Activated naive CD8-positive, alpha-beta T cell treated with anti-CD3 and anti-CD28 coated beads, Interleukin-2, amount 50 U/mL, for 16 hours (primary cell): ENCODE measurements at places on chromosomes 4 and X.

DNA sequence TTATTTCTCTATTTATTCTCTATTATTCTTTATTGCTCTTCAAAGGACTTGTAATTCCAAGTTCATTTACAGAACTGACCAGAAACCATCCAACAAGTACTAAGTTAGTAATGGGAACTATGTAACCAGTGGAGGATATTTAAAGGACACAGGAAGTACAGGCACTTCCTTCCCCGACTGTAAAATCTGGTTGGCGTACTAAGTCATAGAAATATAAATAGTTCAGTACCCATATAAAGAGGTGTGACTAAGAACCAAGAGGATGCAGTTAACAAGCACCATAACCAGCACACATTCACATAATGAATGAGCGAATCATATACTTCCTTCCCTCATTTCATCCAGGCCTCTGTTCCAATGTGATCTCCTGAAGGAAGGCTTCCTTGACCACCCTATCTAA, 3.6 kb upstream of the EIF4E start:
- no peak for DNase-seq

GRCh38 chrX:25296850-25297249, 281.1 kb upstream of the ARX start:
- DNase-seq = no peak

- DNase-seq = no peak
Observed at GRCh38 chr4:185809121-185809520, 2.9 kb downstream of the SORBS2 start.

- DNase-seq = no peak
Observed at GRCh38 chr4:112170451-112170993, 25.3 kb downstream of the FAM241A start.

DNA sequence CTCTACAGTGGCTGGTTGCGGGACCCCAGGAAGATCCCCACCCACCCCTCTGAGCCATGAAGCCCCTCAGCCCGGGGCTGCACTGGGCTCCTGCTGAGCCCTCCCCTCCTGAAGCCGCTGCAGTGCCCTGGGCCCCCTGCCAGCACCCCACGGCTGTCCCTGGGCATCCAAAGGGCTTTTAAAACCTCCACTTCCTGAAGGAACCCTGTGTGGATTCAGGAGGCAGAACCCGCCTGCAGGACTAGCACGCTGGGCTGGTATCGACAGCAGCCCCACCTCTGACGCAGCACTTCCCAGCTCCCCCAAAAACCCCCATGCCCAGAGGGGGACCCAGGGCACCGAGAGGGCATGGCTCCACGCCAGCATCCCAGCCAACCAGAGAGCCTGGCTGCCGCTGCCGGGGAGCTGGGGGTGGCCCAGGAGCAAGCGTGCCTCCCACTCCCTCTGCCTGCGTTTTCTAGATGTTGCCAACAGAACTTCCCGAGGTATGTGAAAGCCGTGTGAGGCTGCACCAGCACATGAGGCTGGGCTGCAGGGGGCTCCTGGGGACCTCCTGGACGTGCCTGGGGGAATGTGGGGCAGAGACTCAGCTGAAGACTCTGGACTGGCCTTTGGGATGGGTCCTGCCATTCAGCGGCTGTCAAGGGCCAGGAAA, 6.3 kb downstream of the MXD4 start:
- no peak for DNase-seq

DNA sequence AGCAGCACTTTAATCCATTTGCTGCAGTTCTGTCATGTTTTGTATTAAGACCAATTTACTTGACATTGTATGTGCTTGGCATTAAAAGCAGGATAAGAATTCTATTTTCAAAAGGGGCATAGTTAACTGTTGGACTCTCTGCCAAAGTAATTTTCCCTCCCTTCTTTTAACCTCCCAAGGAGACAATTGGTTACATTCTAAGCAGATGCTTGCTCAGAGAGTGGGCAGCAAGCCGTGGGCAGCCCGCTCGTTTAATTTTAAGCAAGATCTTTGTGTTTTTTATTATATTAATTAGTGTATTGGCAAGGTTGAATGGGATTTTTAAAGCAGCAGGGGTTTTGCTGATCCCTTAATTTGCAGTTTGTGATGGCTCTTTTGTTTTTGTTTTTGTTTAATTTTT, 37.1 kb upstream of the KLHL8 start:
- no peak for DNase-seq

DNA sequence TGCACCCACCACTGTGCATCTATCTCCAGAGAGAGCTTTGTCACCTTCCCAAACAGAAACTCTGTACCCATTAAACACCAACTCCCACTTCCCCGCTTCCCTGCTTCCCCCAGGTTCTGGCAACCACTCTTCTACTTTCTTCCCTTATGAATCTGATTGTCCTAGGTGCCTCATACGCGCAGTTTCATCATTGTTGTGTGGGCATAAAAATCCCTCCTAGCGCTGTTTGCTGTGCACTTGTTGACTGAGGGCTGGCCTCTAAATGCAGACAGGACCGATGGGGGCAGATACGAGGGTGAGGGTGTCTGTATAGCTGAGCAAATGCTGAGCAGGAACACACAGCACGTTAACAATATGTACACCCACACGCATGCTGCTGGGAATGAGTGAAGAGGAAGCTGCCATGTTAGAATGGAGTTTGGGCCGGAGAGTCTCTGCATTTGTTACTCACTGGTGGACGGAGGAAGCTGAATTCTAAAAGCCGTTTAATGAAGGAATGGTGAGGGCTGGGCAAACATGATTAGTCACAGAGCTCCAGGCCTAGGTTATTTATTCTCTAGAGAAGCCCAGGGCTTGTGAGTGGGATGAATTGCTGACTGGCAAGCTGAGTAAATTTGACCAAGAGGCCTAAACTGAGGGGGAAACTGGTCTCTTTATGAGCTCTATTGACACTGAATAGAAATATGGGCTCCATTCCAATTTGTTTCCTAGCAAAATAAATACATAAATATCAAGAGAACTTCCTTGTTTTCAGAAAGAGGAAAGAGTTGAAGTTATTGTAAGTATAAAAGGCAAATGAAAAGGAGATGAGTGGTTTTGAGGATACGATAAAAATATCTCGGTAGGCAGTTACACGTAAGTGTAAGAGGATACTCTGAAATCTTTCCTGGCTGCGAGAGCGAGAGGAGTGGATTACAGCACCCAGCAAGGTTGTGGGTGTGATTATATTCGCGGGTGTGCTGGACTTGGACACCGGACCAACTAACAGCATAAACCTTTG, 95.9 kb upstream of the RPS6KA3 start:
- DNase-seq = no peak

DNA sequence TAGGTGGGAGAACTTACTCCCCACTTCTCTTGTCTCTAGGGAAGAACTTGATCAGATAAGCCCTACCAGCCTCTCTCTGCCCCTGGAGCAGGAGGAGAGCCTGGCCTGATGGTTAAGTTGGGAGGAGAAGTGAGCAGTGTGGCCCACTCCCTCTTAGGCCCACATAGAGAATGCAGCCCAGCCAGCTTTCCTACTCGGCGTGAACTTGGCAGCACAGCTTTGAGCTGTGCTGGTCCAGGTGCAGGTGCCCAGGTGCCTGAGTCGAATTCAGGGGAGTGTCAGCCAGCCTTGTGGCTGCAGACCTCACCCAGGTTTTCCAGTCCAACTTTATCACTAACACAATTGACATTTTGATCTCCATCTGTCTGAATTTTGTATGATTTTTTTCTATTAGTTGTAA, 77.6 kb upstream of the PAQR3 start:
- DNase-seq = no peak

- no peak for DNase-seq
Observed at GRCh38 chr4:78332976-78333375, 218.6 kb upstream of the ANXA3 start.

DNA sequence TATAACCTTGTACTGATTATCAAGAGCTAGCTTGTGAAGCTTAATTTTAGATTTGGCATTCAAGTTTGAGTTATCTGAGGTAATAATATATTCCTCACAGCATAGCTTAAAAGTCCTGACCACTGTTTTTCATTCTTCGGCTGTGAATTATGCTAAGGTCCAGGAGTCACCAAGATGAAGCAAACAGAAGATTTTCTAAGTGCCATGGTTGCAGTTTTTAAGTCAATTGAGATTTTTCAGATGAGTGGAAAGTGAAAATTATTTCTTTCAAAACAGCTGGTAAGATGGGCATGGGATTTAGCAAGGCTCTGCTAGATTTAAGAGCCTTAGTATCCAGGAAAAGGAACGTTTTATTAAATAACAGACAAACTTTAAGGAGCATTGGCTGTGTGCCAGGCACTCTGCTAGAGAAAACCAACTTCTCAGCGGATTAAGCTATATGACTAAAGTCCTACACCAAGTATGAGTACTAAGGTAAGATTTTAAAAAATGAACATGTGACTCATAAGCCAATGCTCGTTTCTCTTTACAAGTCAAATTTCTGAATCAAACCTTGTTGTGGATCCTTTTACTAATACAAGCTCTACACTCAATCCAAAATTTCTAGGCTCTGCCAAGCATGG, 149.9 kb upstream of the IL15 start:
- no peak for DNase-seq

- DNase-seq = no peak
Observed at GRCh38 chrX:17056868-17057608, 110.6 kb downstream of the REPS2 start.

GRCh38 chr4:184980261-184980660, 38.0 kb upstream of the HELT start:
- DNase-seq = no peak

DNA sequence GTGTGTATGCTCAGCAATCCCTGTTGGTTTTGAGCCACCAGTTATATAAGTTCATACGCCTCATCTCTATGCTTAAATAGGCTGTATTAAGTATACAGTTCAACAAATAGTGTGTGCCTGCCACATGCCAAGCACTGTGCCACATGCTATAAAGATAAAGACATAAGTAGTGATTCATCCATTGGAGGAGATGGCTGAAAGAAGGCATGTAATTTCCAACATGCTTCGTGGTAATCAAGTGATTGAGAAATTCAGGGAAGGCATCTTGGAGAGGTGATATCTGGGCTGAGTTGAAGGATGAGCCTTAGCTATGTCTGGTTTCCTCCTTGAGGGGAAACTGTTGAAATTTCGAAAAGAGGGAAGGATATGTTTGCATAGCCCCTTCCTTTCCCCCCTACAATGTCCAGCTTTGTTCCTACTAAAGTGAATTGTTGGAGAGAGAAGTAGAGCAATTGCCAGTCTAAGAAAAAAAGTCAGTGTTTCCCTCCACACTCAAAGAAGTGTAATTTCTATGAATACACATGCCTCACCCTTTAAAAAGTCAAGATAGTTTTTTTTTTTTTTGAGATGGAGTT, 96.5 kb downstream of the ARHGAP10 start:
- no peak for DNase-seq

DNA sequence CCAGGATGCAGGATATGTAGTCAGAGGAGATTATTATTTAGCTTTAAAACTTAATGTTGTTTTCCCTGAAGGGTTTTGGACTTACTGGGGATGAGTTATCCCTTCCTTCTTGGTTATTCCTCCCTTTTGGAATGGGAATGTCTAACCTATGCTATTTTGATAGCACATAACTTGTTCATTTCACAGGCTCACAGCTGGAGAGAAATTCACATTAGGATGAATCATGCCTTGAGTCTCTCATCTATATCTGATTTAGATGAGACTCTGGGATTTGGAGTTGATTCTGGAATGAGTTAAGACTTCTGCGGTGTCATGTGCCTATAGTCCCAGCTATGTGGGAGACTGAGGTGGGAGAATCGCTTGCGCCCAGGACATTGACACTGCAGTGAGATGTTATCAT, 81.1 kb downstream of the ATP11C start:
- no peak for DNase-seq

DNA sequence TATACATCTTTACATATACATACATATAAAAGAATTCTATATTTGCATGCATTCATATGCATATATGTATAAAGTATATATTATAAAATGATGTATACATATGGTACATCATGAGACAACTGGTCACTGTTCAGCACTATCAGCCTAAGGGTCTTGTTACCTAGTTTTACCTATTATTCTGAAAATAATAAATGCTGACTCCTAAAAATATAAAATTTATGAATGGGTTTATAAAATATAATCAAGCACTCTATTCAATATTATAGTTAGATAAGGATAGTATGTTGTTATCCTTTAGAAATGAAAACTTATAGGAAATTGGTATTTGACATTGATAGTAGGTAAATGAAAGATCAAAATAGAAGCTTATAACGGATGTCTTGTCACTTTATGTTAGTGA, 324.2 kb downstream of the GBA3 start:
- no peak for DNase-seq

DNA sequence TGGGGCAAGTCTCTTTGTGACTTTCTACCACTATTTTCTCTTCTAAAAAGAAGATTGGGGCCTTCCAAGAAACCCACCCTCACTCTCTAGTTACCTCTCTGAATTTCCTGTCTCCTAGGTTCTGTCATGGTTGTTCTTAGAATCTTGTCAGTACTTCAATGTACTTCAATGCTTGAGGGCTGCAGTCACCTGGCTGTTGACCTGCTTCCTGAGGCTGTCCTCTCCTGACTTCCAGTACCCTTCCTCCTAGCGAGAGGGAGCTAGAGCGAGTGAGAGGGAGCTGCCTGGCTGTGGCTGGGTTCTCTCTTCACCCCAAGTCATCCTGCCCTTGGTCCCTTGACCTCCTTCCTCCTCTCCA, 17.7 kb downstream of the CD99L2 start:
- no peak for DNase-seq

GRCh38 chr4:120801137-120801758, 121.3 kb downstream of the PRDM5 start:
- DNase-seq = no peak

DNA sequence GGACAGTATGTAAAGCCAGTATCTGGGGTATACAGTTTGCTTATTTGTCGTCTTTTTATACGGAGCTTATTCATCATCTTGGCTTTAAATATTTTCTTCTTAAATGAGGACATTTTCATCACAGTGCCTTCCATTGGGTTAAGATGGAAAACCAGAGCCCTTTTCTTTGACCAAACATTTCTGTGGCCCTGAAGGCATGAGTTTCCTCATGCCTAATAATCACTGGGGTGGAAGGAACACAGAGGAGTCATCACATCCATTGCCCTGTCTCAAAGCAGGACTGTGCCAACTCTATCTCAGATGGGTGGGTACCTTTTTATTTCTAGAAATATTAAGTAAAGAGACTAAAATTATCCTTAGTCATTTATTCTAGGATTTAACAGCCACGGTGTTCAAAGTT, 40.0 kb downstream of the CHRDL1 start:
- no peak for DNase-seq

- DNase-seq = no peak
Observed at GRCh38 chr4:186633844-186634243, 78.5 kb upstream of the MTNR1A start.

GRCh38 chrX:45372151-45372550, 171.5 kb upstream of the DIPK2B start:
- DNase-seq = no peak

- no peak for DNase-seq
Observed at GRCh38 chr4:152697284-152698088, 17.7 kb upstream of the TMEM154 start.

DNA sequence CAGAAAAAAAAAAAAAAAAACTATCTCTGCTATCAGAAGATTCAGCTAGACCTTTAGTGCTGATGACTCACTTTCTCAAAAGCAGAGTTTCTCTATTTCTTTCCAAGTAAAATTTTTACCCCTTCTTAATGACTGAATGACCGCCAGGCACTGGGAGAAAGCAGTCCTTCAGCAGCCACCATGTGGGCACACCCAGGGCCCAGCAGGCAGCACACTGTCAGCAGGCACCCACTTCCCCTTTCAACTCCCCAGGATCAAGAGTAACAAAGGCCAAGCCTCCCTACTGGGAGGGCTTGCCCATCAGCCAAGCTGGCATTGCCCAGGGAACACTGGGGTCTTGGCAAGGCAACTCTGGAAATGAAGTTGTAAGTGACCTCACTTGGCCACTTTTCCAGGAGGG, 201.9 kb upstream of the MAMLD1 start:
- no peak for DNase-seq

- no peak for DNase-seq
Observed at GRCh38 chr4:23828020-23828715, 61.7 kb downstream of the PPARGC1A start.
